ENCODE measurements at places on chromosomes 6 and 20.

GRCh38 chr6:13517116-13517515 is 29.7 kb upstream of the GFOD1 start:
- DNase-seq = peak; percentile 41

- DNase-seq = no peak
Measured at GRCh38 chr6:142872376-142872775, 72.6 kb downstream of the HIVEP2 start.

DNA sequence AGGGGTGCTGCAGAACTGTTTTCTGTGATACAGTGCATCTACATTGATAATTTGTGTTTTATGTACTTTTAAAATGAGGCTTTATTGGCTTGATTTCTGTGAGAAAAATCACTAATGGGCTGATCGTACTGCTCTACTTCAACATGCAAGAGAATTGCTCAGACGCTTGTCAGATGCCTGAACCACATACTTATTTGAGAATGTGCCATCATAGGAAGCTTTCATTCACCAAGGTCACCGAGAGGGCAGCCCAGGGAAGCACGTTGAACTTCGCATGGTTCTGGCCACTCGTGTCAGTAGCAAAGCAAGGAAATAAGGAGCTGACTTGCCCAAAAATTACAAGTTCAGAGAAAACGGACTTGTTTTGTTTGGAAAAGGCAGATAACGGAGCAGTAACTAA is 168.5 kb upstream of the AKAP12 start:
- peak; percentile 98 for DNase-seq

DNA sequence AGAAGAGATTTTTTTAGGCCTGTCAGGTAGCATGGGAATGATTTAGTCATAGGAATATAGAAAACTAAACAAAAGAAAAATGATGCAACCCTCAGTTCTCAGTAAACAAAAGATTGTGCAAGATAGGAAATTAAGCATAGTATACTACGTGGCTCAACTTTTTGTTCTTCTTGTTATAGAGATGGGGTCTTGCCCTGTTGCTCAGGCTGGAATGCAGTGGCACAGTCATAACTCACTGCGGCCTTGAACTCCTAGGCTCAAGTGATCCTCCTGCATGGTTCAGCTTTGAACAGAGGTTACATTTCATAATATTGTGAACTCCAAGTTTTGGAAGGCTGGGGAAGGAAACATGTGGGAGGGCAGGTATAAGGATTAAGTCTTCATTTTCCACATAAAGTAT is 28.5 kb downstream of the SLX4IP start:
- peak; percentile 61 for DNase-seq

GRCh38 chr6:54151861-54152260 is 40.6 kb downstream of the MLIP start:
- DNase-seq = no peak

GRCh38 chr6:41693281-41694240 is 41.8 kb downstream of the TFEB start:
- no peak for DNase-seq

- no peak for DNase-seq
Measured at GRCh38 chr6:168903613-168904345, 349.9 kb downstream of the THBS2 start.

GRCh38 chr6:138864343-138864890 is 68.5 kb downstream of the ECT2L start:
- no peak for DNase-seq

- DNase-seq = no peak
Measured at GRCh38 chr6:75114195-75114594, 91.7 kb downstream of the COL12A1 start.

DNA sequence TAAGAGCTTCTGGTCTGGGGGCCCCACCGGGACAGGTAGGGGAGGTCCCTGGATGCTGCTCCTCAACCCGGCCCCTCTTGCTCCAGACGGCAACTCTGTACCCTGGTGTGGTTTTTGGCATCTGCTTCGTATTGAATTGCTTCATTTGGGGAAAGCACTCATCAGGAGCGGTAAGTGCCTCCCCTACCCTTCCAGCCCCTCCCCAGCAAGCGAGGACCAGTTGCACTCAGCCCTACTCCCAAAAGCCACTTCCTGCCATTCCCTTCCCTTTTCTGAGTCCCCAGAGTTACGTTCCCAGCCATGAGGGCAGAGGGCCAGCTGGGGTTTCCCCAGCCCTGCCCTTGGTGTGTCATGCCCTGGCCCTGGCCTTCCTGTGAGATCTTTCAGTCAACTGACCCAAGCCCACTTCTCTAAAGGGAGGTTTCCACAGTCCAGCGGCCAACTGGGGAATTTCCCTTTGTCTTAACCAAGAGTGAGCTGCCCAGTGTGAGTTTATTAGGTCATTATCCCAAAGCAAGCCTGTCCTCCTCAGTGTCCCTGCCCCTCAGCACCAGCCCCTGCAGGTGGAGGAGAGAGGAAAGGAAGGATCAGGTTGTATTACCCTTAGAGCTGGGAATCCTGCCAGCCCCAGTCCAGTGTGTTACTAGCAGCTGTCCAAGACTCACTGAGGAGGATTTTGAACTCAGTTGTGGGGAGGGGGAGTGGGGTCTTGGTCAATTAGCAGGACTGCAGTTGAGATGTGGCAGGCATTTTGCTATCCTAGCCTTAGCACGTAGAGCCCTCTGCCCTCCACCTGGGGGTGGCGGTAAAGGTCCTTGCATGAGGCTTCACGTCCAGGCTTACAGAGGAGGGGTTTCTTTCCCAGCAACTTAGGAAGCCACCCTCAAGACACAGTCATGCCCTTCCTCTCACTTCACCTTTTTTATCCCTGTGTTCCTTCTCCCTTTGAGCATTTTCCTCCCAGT is 45.8 kb downstream of the TM9SF4 start:
- DNase-seq = peak; percentile 87

DNA sequence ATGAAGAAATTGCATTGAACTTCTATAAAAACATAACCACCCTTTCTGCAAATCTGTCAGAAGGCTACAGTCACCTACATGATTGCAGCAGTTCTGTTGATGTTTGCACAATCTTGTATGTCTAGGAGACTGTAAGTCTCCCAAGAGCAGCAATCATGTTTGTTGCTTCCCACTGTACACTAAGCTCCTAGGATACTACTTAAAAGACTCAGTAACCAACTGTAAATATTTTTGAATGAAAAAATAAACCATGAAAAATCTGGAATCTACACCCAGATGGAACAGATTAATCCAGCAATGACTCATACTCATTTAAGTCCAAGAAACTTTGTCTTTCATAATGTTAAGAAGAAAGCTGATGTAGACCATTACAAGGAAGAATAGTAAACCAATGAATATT is 168.5 kb upstream of the ATXN1 start:
- DNase-seq = peak; percentile 95

- no peak for DNase-seq
Measured at GRCh38 chr6:101398716-101399615, 5.5 kb downstream of the GRIK2 start.

GRCh38 chr20:17870086-17870740 is 98.4 kb downstream of the SNX5 start:
- DNase-seq = peak; percentile 39

DNA sequence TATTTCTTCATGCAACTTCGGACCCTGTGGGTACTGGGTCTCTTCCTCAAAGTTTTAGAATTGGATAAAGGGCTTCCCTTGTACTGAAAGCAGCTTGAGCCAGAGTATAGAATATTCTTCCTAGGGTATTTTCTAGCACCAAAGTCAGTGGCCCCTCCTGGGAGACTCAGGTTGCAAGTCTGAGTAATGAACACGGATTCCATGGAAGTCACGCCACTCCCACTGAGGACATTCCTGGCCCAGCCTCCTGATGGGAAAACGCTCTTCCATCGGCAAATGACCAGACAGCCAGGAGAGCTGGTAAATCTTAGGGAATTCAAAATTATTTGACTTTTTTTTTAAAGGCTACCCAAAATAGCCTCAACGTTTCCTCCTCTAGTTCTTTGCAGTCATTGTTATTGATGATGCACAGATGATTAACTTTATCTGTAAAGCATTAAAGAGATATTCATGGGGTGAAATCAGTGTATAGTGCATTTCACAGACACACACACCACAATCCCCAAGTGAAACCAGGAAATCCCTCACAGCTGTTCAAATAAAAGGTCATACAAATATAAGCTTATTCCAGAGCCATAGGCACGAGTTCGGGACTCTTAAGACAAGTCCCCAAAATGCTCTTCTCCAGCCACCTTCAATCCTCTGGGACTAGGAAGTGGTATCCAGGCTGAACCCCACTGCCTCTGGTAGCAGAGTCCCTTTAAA is 248.8 kb downstream of the SOD2 start:
- DNase-seq = no peak

DNA sequence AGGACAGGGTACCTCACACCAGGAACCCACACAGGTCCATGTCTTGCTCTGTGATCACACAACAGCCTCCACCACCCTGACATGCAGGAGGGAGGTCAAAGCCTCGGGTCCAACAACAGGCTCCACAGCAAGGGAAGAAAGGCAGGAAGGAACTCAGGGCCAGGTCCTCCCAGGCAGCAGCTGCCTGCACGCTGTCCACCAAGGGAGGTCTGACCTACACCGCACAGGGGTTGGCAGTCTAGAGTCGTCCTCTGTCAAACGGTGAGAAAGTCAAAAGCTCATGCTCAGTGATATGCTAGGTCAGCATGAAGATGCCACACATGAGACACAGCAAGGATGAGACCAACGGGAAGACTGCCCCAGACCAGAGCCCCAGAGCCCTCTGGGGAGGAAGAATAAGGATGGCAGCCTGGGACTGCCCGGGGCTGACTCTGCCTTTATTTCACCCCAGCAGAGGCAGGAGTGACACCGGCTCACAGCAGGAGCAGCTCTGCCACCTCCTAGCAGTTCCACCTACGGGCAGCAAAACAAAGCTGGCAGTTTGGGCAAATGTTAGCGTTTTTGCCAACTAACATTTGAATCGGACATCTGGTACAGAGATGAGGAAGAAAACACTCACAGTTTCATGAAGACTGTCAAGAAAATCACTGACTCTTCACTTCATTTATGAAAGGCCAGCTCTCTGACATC is 8.5 kb downstream of the GMEB2 start:
- no peak for DNase-seq

- no peak for DNase-seq
Measured at GRCh38 chr6:53847796-53848314, 53.0 kb downstream of the LRRC1 start.

DNA sequence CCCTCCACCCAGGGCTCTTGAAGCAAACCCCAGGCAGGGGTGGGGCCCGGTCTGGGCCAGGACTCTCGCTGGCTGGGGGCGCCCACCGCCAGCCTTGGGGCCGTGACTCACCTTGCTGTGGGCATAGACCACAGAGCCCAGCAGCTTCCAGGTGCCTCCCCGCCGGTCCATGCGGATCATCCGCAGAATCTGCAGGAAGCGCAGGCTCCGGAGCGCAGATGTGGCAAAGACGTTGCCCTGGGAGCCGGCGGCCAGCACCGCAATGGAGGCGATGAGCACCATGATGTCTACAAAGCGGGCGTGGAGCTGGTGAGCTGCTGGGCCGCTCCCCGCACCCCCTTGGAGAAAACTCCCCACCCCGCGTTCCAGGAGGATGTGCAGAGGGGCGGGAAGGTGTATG is 27.9 kb downstream of the KCNQ2 start:
- DNase-seq = no peak

- no peak for DNase-seq
Measured at GRCh38 chr6:166691746-166692145, 64.7 kb upstream of the RPS6KA2 start.

GRCh38 chr6:167094820-167095637 is 27.9 kb upstream of the CCR6 start:
- DNase-seq = no peak

- DNase-seq = peak; percentile 33
Measured at GRCh38 chr20:9068841-9069663, at the start of gene PLCB4. PLCB4 (plus strand) TSS chr20:9069087; CDS start chr20:9307815, 238,728 bp downstream.

DNA sequence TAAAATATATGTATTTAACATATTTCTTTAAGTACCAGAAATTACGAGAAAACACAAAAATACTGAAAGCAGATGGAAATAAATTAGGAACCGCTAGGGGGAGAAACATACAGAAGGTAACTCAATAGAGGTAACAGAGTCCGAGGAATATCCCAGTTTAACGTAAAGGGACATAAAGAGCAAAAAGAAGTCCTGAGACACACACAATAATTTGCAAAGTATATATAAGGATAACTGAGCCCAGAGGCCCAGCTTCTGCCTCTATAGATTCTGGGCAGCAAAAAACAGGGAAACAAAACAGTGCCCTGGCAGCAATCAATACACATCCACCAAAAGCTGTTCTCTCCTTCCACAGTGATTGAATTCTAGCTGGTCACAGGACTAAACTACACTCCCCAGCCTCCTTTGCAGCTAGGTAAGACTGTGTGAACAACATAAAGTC is 15.1 kb downstream of the TBC1D32 start:
- peak; percentile 33 for DNase-seq

- DNase-seq = peak; percentile 94
Measured at GRCh38 chr6:44667226-44667625, 279.7 kb downstream of the CDC5L start.

GRCh38 chr6:72588155-72588554 is 33.7 kb upstream of the KCNQ5 start:
- no peak for DNase-seq

- DNase-seq = no peak
Measured at GRCh38 chr20:39532205-39532604, 570.1 kb downstream of the DHX35 start.

DNA sequence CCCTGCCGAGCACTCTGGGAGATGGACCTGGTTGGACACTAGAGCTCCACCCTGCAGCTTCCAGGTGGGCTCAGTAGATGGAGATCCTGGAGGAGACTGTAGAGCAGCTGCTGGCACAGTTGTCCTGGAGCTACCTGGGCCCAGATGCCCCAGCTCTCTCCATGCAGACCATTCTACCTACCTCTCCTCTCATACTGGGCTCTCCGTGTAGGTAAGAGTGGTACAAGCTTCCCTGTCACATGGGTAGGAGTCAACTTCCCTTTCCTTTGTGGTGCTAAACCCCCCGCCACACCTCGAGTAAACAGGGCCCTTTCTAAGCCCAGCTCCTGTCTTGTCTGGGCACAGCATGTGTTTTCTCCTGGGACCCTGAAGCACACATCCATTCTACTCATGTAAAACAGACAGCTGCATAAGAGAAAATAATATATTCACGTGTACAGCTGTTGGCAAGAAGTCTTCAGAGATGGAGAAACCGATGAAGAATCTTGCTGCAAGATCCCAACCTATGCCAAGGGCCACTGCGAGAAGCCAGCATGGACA is 108.1 kb upstream of the DUSP22 start:
- DNase-seq = no peak

- no peak for DNase-seq
Measured at GRCh38 chr6:76587271-76587670, 514.8 kb upstream of the IMPG1 start.

Measured in iris pigment epithelial cell (primary cell).